ENCODE measurements at places on chromosomes 2 and 18.

- no peak for DNase-seq
Measured at GRCh38 chr2:182655750-182656149, 60.3 kb upstream of the DNAJC10 start.

DNA sequence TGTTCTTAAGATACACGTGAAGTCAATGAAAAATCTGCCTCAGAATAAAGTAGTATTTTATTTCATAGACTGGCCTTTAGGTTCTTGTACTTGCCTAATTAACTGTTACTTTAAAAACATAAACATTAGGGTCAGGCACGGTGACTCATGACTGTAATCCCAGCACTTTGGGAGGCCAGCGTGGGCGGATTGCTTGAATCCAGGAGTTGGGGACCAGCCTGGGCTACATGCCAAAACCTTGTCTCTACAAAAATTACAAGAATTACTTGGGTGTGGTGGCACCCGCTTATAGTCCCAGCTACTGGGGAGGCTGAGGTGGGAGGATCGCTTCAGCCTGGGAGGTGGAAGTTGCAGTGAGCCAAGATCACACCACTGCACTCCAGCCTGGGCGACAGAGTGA lies 16.0 kb upstream of the SNORC start:
- DNase-seq, result peak; percentile 41

DNA sequence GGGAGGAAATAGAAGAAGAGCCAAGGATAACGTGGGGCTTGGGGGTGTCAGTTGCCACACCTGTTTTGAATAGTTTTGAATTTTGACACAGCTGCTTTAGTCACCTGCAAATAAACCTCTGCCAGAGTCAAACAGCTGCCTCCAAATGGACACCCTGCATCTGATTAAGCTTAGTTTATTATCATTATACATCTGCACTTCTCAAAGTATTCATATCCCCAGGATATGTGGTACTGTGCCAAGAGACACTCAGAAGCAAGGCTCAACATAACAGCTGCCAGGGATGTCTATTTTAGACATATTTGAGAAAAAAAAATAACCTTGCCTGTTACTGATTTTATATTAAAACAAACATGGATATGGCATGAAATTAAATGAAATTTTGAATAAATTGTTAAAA lies 122.5 kb upstream of the WDR75 start:
- no peak for DNase-seq

DNA sequence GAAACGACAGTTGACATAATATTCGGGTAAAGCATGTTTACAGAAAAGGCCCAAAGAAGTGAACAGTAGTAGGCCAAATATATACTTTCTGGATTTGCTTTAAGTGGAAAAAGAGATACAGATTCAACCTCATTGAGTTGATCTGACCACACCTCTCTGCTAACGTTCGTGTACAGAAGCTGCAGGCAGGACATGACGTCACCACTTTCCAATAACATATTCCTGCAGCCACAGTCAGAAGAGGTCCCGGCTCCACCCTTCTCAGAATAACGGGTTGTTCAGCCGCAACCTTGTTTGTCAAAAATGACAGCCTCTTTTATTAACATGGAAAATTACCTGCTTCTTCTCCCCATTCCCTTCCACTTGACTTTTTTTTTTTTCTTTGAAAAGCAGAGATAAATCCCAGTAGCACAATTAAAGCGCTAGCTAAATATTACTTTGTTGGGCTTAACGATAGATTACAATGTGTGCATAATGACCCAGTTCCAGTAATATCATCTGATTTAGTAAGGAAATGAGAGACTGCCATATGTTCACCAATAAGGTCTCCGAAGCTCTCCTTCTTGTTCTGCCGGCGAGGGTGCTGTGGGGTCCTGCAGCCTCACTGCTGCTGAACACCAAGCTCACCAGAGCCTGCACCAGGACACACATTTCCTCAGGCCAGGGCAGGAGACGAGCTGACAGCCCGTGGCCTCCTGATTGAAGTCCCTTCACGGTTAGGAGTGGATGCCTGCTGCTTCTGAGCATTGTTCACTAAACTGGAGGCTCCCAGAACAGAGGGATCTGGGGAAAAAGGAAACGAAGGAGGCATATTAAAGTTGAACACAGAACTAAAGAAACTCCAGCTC lies 451.0 kb upstream of the SALL3 start:
- DNase-seq, result no peak

- no peak for DNase-seq
Measured at GRCh38 chr2:101768556-101769220, 71.2 kb downstream of the MAP4K4 start.

DNA sequence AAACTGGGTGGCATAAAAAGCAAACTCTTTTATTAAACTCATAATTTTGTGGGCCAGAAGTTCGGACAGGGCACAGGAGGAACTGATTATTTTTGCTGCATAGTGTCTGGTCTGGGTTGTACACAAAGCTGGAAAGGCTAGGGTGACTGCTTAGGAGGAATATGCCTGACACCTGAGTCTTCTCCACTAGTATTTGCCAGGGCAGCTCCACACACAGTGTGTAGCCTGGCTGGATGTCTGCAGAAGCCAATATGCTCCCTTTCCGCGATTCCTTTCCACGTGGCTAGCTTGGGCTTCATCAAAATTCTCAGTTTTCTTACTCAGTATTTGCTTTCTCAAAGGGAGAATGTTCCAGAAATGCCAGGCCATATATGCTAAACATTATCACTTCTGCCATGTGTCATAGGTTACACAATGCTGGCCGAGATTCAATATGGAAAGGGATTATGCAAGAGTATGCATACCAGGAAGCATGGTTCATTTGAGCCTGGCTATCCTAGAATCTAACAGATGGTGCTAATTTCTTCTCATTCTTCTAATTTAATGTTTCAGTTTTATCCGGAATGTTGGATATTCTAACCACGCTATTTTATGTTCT lies 142.7 kb upstream of the DOK6 start:
- no peak for DNase-seq

- no peak for DNase-seq
Measured at GRCh38 chr2:179744401-179744800, 117.0 kb downstream of the ZNF385B start.

GRCh38 chr2:107362993-107363392 lies 463.7 kb upstream of the RGPD4 start:
- DNase-seq, result no peak

DNA sequence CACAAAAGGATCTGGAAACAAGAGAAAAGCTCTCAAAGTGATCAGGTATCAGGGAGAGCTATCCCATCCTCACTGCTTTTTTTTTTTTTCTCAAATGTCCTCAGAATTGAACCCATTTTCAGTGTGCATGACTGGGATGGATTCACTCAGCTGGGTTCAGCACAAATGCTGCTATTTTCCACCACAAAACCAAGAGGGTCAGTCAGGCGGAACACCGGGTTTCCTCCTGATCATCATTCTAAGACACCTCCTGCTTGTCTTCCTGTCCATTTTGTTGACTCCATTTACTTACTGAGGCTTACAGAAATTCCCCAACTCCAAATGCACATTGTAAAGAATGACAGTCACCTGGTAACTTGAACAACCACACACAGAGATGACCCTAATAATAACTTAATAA lies 39.9 kb downstream of the CYRIA start:
- DNase-seq, result no peak

DNA sequence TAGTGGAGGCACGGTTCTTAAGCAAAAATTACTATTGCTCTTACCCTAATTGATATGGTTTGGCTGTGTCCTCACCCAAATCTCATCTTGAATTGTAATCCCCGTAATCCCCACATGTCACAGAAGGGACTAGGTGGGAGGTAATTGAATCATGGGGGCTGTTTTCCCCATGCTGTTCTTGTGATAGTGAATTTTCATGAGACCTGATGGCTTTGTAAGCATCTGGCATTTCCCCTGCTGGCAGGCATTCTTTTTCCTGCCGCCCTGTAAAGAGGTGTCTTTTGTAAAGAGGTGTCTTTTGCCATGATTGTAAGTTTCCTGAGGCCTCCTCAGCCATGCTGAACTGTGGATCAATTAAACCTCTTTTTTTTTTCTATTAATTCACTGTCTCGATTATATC lies 1691.8 kb upstream of the SLC39A10 start:
- DNase-seq, result no peak

DNA sequence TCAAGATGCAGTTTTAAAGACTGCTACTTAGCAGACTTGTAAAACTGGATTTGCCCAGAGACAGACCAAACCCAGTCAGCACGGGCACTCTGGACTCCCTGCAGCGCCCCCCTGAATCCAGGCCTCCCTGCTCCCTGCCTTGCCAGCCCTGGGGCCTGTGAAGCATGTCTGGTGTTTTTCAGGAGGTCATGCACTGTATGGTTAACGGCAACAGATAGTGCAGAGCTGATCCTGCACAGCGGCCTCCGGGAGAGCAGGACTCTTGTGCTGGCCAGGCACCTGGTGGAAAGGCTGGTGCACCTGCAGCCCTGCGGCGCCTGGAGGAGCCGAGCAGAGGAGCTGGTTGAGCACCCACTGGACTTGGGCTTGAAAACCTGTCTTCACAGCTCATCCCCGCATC lies 30.4 kb downstream of the HDAC4 start:
- DNase-seq, result no peak

DNA sequence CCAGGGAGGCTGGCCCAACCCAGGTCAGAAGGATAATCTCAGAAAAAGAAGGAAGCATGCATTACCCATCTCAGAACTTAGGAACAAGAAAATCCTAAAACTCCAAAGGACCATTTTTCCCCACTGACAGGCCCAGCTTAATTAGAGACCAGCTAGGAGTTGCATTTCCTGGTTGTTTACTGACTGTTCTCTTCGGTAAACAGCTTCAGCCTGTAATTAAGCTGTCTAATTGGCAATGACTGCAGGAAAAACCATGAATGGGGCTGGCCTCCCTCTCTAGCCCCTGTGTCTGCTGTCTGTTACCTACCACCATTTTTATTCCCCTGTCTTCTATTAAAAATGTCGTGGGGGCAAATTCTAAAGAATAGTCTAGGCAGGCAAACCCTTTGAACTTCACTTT lies 146.5 kb downstream of the AGAP1 start:
- DNase-seq, result no peak

- no peak for DNase-seq
Measured at GRCh38 chr18:7683753-7684152, 116.6 kb downstream of the PTPRM start.

GRCh38 chr2:20669562-20670314 lies 2.8 kb downstream of the GDF7 start:
- no peak for DNase-seq

DNA sequence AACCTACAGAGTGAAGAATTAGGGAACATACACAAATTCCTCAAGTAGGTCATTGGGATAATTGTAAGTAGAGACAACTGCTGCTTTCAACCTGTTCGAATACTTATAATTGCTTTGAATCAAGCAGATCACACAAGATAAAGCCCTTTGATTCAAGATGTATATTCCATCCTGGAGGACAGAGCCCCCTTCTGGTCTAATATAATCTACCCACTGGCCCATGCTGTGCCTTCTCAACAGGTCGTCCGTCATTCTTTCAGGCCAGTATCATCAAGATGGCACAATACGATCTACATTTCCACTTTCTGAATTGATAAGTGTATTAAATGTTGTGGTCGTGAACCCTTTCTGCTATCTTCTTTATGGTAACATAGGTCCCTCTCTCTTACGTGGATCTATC lies 387.0 kb upstream of the CDH19 start:
- no peak for DNase-seq

DNA sequence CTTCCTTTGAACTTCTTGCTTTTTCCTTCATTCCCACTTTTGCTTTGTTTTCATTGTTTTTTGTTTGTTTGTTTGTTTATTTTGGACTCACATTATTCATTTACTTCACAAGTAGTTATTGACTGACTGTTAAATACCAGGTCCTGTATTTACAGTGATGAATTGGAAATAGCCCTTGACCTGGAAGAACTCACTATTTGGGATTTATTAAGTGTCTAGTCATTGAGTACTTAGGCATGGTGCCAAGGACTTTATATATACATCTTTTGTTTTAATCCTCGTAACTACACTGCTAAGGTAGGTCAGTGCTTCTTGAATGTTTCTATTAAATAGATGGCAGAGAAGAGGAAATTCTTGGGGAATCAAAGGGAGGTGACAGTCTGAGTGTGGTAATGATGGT lies 11.1 kb downstream of the SPOPL start:
- DNase-seq, result no peak

GRCh38 chr2:23606968-23607367 lies 222.0 kb downstream of the KLHL29 start:
- DNase-seq, result no peak

GRCh38 chr2:67600222-67600871 lies 203.2 kb downstream of the ETAA1 start:
- DNase-seq, result no peak

DNA sequence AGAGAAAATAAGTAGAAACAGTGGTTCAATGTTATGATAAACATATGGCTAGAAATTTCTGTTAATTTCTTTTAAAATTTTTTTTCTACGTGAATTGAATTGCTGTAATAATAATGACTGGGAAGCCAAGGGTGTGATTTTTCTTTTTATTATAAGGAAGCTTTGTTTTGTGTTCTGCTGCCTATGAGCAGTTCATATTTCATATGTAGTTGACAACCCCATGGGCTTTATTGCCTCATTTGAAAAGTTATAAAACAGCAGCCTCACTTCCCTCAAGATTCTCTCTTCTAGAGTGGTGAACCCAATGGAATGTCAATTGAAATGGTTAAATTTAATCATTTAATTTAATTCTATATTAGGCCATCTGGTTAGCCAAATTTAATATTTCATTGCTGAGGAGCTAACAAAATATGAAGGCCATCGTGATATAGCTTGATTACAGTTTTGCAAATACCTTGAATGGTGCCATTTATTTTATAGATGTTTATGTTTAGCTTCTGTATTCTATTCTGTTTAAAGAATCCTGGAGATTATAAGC lies 72.6 kb upstream of the DOCK10 start:
- DNase-seq, result no peak

DNA sequence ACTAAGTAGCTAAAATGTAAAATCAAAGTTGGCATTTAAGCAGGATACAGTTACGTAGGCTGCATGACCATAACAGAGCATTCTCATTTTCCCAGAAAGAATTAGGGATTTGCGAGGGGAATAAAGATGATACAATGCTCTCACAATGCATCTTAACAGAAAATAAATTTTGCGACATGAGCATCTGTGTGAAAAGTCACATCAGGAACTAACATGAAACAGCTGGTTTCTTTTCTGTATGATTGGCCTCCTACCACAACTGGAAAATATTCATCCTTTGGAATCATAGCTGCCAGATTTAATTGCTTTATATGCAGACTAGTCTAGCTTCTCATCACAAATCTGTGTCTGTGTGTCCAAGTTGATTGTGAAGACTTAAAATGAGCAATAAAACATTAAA lies 66.0 kb downstream of the KCTD18 start:
- no peak for DNase-seq
